ENCODE measurements at places on chromosomes 12 and 14.

- DNase-seq = no peak
These were observed 29.8 kb downstream of the PROX2 start for GRCh38 chr14:74846168-74846567.

DNA sequence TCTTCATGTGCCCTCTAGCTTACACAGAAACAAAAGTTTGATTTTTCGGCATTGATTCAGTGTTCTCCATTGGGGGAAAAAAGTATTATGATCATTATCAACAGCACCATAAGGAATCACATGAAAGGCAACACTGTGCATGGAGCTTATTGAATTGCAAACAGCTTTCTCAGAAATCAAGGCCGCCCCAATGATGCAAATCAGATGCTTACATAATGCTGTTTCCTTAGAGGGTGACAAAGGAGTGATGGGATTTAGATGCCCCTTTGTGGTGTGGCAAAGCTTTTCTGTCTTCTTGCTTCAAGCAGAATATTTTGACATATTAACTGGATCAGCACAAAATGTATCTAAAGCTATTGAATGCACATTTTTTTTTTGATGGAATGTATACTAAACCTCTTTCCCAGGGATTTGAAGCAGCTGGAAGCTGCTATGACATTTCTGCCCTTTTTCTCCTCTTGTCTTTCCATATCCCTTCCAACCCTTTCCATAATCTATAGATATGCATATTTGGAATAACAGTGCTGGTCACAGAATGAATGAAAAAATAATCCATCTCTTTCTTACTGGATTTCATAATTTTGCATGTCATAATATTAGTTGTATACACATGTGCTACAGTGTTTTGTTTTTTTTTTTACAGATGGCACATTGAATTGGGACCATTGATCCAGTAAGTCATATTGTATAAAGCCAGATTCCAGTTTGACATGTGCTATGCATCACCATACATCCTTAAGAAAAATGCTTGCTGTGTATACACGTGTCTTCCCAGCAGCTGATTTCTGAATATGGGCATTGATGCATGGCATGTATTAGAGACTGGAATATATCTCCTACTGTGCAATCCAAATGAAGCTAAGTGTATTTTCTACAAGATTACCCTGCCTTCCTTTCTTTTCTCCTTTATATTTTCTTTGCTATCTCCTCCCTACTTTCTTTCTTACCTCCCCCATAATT is 259.7 kb upstream of the DCN start:
- no peak for DNase-seq

DNA sequence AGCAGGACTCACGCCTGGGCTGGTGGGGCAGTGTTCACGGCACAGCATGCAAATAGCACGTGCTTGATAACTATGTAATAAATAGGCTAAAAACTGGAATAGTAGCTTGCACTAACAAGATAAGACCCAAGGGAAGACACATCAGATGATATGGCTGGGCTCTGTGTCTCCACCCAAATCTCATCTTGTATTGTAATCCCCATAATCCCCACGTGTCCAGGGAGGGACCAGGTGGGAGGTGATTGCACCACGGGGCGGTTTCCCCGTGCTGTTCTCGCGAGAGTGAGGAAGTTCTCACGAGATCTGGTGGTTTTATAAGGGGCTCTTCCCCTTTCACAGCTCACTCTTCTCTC is 46.9 kb downstream of the RIMBP2 start:
- no peak for DNase-seq

- no peak for DNase-seq
These were observed 176.3 kb downstream of the ATP23 start for GRCh38 chr12:58117667-58118066.

DNA sequence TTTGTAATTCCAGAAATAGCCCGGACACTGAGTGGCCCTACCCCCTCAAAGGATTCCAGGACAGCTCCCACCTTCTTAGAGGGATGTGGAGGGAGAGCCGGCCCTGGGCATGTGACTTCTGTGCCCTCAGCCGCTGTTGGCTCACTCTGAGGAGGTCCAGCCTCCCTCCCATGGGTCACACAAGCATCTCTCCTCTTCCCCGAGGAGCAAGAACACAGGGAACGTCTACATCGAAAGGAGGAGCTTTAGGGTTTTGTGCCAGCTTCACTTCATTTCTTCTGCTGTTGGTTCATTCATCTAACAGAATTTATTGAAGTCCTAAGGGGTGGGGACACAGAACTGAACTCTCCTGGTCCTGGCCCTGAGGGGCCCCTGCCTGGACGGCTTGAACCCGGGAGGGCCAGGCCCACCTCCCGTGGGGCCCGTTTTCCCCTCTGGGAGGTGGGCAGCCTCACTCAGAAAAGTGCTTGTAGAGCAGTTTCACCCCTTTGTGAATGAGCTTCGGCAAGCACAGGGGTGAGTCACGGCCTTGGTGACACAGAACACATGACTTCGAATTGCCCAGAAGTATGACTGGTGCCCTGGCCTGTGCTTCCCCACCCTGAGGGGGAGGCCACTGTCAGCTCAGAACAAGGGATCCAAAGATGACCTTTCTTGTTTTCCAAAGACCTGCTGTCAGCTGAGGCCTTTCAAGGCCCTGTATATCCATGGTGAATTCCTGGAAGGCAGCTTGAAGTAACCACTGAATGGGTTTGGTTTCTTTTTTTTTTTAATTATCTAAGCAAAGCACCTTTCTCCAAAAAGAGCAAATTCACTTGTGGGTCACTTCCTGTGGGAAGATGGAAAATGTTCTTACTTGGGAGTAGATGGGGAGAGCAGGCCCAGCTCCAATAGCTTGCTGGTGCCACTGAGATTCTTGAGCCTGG is 39.2 kb downstream of the NFKBIA start:
- no peak for DNase-seq

GRCh38 chr14:88212691-88213090 is 110.4 kb downstream of the KCNK10 start:
- DNase-seq = no peak

DNA sequence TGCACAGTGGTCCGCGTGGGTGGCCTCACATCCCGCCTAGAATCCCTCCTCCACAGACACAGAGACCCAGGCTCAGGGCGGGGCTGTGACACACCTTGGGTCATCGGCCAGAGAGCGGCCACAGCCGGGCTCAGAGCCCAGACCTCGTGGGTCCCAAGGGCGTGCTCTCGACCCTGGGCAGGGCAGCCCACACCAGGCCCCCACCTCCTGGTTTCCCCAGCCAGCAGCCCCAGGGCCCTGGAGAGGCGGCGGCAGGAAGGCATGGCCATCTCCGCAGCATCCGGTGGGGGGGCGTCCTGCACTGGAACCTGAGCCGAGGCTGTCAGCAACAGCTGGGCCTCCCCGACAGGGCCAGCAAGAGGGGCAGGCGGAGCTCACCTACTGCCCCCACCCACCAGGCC is 15.2 kb downstream of the JAG2 start:
- no peak for DNase-seq

GRCh38 chr12:123483602-123484248 is 25.8 kb downstream of the SNRNP35 start:
- DNase-seq = no peak

DNA sequence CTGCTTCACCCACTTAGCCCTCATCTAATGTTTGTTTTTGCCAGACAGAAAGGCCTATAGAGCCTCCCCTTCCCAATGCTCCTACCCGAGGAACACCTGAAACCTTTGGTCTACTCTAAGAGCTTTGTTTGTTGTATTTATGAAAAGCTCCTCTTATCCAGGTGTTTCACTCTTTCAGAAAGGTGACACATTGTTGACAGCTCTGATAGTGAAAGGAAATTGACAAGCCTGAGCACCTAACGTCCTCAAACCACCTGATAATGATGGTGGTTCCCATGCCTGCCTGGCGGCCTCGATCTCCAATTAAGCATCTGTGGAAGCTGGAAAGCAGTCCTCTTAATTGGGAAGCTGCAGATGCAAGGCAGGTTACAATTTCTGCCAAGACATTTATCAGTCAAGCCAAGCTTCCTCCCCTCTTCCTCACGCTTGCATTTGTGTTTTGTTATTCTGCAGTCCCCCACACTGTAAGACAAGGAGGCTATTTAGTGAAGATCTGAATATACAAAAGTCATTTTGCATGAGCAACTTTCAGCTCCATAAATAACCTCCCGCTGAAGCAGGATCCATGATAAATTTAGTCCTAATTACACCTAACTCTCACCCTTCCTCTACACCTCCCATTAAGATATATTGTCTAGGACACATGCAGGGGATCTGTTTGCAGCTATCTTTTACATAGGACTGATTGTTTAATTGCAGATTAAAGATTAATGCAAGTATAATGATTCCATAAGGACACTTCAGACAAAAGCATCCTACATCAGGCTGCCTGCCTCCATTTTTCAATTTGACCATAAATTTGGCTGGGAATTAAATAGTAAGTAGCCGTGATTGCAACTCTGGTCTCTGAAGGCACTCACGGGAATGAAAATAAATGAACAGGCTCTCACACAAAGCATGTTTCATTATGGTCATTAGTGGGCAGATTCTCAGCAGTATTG is 288.6 kb downstream of the PDZRN4 start:
- DNase-seq = no peak

- DNase-seq = no peak
These were observed 168.0 kb downstream of the PIK3C2G start for GRCh38 chr12:18429366-18429765.

DNA sequence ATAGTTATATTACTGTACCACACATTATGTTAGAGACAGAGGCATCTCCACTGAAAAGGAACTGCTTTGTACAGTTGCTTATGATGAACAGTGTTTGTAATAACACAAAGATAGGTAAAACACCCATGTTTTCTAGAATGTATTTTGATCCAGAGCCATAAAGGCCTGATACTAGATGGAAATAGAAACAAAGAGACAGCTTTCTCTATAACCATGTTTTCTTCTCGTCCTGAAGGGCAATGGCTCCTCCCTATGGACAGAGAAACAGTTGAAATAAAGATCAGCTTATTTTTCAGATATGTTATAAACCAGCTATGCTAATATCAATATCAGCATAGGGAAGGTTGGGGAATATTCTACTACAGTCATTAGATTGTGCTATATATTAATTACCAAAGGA is 109.2 kb downstream of the ATXN7L3B start:
- DNase-seq = no peak

DNA sequence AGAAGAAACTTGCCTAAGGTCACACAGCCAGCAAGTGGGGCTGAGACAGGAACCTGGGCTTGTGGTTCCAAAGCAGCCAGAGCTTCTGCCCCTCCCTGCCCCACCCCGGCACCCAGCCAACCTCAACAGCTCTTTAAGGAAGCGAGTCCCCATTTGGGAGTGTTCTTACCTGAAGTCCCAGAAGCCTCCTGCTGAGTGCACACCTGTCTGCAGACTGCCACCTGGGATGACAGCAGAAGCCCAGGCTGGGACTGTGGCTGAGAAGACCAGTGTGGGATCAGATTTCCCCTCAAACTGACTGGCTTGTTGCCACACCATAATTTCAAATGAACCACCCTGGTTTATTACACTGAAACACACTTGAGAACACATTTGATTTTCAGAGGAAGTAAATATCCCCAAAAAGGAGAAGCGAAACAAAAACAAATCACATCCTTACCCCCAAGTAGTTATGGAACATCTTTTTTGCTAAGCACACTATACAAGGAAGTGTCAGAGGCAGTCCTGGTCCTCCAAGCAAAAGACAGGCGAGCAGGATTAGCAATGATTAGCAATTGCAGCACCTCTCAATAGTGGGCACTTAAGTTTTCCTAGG is 6.3 kb upstream of the RIN3 start:
- DNase-seq = peak; percentile 51

DNA sequence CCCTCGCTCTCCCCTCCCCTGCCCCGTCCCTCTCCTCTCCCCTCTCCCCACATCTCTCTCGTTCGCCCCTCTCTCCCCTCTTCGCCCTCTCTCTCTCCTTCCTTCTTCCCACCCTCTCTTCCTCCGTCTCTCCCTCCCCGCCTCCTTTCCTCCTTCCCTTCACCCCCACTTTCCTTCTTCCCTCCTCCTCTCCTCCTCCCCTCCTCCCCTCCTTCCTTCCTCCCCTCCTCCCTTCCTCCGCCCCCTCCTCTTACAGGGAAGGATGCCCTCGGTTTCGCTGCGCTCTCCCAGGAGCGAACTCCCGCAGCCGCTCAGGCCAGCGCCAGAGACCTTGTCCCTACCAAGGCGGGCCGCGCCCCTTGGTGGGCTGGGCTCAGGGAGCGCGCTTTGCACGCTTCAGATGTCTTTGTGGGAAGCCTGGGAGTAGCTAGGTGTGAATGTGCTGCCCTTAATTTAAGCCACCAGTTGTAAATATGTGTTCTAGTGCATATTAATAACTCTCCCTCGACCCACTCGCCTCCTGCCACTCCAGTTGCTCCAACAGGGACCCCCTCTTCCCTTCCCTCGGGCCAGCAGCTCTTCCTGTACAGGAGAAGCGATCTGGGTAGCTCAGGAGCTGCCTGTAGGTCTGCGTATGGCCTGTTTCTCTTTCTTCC is 13.3 kb upstream of the MAP3K9 start:
- peak; percentile 84 for DNase-seq

DNA sequence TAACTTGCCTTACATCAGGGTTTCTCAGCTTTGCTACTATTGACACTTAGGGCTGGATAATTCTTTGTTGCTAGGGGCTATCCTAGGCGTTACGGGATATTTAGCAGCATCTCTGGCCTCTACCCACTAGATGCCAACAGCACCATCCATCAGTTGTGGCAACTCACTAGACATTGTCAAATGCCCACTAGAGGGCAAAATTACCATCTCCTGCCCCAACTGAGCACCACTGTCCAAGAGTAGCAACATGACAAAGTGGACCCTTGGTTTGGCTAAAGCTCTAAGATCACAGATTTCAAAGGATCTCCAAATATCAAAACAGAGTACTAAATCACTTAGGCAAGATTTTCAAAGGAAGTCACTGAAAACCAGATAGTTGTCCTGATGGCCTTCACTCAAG is 251.7 kb upstream of the TBX3 start:
- no peak for DNase-seq

- DNase-seq = no peak
These were observed 66.7 kb downstream of the NTN4 start for GRCh38 chr12:95723693-95724384.

DNA sequence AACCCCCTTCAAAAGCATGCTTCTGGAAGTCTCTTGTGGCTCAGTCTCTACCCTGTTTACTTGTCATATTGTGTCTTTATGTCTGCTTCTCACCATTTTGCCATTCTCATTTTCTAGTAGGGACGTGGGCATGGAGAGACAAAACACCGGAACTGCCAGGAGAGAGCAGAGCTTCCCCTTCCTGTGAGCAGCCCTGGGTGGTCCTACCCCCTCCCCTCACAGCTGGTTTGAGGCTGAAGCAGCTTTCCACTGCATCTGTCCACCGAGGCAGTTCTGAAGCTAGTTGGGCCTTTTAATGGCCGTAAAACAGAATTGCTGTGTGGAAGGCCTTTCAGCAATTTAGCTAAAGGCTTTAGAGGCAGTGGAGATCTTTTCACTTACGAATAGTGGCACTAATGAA is 77.0 kb downstream of the PELI2 start:
- DNase-seq = no peak

Data from iPS-NIHi11 (cell line).